ENCODE measurements at places on chromosomes 5 and 9. TPM values are rescaled to one million over a fixed set of nuclear protein-coding genes. Genes with fewer than 3 reads are reported as not detected.
A peak's percentile ranks its signal among the peaks of the same experiment; 100 is the strongest.

DNA sequence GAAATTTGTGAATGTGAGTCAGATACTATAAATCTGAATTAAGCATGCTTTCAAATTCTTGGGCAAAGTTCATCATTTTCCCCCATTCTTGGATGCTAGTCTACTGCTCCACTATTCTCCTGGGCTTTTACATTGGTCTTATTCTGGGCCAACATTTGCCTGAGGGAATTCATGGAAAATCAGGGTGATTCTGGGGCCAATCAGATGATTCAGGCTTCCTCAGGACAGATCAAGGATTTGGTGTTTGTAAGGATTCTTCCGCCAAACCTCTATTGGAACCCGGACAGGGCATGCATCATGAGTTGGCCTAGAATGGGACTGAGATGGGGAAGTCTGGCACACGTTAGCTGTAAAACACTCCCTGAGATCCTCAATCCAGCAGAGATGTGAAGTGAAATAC lies 113.8 kb downstream of the MEF2C start:
- DNase-seq = no peak

GRCh38 chr9:109919736-109920408 lies 139.9 kb downstream of the PALM2AKAP2 start:
- DNase-seq = no peak

- no peak for DNase-seq
Measured at GRCh38 chr9:15977438-15977837, 424.6 kb downstream of the CCDC171 start.

DNA sequence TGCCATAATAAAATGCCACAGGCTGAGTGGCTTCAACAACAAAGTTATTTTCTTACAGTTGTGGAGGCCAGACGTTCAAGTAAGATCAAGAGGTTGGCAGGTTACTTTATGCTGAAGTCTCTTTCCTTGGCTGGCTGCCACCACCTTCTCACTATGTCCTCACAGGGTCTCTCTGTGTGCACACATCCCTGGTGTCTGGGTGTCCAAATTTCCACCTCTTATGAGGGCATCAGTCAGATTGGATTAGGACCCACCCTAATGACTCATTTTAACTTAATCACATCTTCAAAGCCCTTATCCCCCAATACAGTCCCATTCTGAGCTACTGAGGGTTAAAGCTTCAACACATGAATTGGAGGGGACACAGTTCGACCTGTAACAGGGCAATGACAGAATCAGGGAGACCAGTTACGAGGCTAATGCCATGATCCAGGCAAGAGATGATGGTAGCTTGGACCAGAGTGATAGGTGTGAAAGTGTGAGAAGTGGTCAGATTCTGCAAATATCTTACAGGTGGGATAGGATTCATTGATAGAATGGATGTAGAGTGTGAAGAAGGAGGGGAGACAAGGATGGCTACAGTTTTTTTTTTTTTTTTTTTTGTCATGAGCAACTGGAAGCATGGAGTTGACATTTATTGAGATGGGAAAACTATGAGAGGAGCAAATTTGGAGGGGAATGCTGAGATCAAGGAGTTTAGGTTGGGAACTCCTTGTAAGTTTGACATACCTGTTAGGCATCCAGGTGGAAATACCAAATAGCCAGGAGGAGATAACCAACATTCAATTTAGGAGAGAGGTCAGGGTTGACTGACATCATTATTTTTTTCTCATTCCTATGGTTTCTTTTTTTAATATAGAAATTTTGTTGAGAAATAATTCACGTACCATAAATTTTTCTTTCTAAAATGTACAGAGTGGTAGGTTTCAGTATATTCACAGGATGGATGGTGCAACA lies 39.6 kb upstream of the FGF1 start:
- DNase-seq = no peak

- no peak for DNase-seq
Measured at GRCh38 chr9:131799177-131799823, 59.4 kb upstream of the RAPGEF1 start.

DNA sequence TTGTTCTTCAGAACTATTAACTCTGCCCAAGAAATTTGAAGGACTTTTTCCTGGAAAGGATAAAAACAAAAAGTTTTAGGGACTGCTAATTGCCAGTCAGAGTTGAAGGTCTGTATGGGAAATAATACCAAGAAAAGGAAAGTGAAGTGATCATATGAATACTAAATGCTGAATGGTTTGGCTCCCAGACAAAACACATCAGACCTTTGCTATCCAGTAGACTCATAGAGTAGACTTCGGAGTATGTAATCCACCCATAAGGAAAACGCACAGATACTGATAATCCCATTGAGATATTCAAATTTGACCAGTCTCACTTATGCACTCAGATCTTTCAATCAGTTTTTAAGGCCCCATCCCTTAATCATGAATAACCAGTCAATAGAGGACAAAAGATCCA lies 319.0 kb upstream of the PTGER4 start:
- no peak for DNase-seq

GRCh38 chr9:136024696-136025316 lies 63.6 kb upstream of the UBAC1 start:
- DNase-seq = no peak

DNA sequence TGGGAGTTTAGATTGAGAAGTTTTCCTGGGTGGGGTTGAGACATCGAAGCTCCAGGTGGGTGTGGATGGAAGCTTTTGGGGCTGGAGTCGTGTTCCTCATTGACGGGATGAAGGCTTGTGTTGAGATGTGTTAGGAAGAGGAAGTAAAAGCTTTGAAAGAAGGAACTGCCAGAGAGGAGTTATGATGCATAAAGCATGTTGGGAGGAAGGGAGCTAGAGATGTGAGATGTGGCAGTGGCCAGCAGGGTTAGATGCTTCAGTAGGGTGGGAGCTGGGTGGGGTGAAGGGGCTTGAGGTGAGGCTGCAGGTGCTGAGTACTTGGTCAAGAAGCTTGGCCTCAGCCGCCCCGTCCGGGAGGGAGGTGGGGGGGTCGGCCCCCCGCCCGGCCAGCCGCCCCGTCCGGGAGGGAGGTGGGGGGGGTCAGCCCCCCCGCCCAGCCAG lies 56.7 kb downstream of the HSPA4 start:
- DNase-seq = no peak

DNA sequence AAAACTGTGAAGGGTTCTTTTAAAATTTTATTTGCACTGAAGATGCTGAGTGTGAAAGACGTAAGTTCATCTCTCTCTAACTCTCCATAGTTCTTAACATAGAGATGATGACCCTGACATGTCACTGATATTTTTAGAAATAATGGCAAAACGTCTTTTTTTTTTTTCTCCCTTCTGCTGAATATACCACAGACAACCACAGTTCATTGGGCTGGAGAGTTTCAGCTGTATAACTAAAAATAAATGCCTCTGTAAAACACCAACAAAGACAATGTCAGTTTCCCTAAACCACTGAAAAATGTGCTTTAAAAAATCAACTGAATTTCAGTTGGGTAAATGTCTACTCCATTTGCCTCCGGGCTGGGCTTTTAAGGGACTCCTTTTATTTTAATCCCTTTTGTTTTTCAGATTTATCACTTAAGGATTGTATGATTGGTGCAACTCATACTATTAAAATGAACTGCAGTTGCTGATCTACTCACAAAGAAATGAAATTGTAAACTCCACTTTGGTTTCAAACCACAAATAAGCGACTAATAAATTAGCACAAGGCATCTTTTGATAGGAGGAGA lies 830.9 kb upstream of the WWC1 start:
- DNase-seq = no peak

DNA sequence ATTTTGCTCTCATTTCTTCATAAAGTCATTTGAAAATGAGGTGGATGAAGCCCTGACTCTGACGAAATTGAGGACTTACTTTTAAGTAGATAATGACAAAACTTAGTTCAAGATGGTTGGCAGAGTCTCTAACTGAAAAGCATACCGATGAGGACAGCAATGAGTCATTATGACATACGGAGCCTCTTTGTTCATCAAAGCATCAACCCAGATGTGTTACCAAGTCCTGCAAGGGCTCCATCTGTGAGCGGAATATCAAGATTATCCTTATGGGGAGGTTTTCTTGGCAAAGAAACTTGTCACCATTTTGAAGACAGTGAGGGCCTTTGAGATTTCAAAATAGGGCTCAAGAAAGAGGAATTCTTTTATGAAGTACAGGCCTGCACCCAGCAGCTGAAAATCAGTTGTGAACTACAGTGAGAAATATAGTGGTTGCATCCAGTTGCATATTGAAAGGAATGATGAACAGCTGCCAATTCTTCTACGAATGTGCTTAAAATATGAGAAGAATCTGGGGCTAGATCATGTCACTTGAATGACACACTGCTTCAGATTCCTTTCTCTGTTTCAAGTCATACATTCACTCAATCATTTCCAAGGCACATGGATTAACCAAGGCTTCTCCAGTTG lies 86.6 kb upstream of the SLC24A2 start:
- DNase-seq = no peak

GRCh38 chr5:170278611-170279458 lies 18.7 kb downstream of the LCP2 start:
- DNase-seq = peak; percentile 64

The SAXO1 gene
- 0.57 TPM for total RNA-seq

The GAPT gene
- 0.44 TPM for total RNA-seq

The PAEP gene
- total RNA-seq = not detected
